Renal cortical epithelial cell (primary cell): ENCODE measurements at places on chromosomes 12 and 14. TPM values are rescaled to one million over a fixed set of nuclear protein-coding genes. Genes with fewer than 3 reads are reported as not detected.

POTEM gene
- not detected in 2 replicates for total RNA-seq

DIO3 gene
- not detected in 2 replicates for total RNA-seq

DNA sequence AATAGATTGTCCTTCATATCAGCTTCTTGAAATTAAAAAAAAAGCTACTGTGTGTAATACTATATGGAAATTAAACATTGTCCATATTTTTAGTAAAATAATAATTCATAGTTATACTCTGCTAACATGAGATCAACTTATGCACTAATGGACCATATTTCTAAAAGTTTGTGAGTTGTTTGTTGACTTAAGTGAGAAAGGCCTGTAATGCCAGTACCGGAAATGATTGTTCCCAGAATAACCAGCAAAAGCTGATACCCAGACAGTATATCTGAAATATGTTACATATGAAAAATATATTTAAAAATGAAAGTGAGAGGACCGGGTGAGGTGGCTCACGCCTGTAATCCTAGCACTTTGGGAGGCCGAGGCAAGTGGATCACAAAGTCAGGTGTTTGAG, 35.9 kb downstream of the WNK1 start:
- no peak for DNase-seq

DNA sequence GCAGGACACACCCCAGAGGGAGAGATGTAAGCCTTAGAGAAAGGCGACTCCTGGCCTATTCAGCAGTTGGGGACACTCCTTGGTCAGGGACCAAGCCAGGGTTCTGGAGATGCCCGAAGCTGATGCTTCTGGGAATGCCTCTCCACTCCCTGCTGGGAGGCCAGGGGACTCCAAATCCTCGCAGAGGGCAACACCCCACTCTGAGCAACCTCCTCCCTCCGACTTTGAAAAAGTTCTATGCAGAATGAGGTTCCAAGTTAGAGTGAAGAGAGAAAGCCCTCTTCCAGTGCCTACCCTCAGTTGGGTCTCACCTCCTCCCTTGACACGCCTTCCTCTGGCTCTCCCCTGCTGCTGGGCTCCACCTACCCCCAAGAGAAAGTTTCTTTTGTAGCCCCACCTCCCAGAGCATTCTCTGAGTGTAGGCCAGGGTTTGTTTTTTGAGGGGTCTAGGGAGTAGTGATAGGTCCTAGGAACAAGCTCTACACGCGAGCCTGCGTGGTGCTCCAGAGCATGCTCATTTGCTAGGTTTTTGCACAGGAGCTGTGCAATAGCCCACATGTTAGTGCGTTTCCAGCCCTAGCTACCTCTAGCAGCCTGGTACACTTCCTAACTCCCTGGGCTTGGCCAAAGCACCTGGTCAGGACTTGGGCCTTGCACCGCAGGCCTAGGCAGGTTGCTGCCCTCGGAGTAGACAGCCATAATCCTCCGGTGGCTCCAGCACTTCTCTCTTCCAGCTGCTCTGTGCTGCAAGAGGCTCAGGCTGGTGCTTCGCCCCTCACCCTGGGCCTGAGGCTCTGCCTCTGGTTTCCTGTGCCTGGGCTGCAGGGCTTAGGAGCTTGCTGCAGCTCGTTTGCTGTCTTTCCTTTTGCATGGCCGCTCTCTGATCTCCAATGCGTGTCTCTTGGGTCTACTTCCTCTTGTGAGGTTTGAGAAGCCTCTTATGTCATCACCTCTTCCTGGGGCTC, 590 bp upstream of the CEBPE start:
- no peak for DNase-seq

COX8C gene
- 0.60 TPM in 1 of 2 replicates, not detected in the other for total RNA-seq

DNA sequence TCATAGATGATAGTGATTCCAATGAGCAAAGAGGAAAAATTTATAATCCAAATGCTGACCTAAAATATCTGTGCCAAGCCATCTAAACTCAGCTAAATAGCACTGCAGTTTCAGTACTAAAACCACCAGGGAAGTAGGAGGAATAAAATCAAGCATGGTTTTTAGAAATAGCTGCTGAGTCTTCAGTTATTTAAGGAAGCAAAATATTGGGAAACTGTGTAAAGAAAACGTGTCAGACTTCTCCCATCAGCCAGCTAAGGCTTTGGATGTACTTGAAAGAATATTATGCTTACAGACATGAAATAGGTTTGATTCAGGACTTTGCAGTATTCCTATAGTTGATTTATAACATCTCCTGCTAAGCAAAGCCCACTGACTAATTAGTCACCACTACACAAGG, 24.7 kb downstream of the CLEC2D start:
- DNase-seq: no peak

SIRT4 gene
- total RNA-seq: 1.0 and 2.4 TPM in 2 replicates

- DNase-seq: no peak
Measured at GRCh38 chr12:49440035-49440434, 72.8 kb downstream of the SPATS2 start.

IQSEC3 gene
- 0.10 TPM in 1 of 2 replicates, not detected in the other for total RNA-seq

NTF3 gene
- 3.3 and 3.6 TPM in 2 replicates for total RNA-seq

PLA2G1B gene
- not detected in 2 replicates for total RNA-seq

PCK2 gene
- total RNA-seq: 18.5 and 28.0 TPM in 2 replicates

DNA sequence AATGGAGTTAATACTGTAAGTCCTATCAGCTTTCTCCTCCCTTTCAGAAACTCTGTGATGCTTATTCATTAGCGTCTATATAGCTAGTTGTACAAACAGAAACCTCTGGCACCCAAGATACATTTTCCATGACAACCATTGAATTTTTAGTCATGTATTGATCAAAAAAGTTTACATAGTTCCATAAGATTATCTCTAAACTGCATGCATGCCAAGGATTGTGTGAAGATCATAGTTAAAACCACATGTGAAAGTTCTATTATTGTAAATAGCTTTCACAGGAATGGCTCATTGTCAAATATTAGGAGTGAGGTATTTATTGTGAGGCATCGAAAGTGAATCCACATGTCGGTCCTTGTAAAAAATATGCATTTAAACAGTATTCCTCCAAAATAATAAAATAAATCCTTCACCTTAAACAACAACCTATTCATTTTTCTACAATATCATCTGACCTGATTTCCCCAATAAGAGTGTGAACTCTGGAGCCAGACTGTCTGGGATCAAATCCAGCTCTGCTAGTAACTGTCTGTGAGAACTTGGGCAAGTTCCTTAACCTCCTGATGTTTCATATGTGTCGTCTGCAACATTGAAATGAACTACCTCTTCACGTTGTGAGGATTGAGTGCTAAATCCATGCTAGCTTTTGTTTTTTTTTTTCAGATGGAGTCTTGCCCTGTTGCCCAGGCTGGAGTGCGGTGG, 10.6 kb upstream of the CDKL1 start:
- DNase-seq: no peak

MMP17 gene
- 0.52 and 1.6 TPM in 2 replicates for total RNA-seq

GRCh38 chr14:40464531-40464930, 1032.3 kb upstream of the FBXO33 start:
- no peak for DNase-seq

DNA sequence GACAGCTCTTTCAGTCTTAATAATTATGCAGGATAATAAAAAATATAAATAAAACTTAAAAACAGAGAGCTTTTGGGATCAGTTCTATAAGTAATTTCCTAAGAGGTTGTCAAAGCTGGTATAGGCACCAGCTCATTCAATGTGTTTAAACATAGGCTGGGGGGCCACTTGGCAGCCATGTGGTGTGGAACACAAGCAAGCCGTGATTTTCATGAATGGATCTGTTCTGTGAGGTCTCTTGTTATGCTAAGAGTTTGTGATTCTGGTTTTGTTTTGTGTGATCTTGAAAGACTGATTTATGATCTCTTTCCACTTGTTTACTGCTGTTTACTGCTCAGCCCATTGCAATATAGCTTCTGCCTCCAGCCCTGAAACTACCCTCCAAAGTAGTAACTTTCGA, 240.9 kb downstream of the FBXL14 start:
- no peak for DNase-seq

DNA sequence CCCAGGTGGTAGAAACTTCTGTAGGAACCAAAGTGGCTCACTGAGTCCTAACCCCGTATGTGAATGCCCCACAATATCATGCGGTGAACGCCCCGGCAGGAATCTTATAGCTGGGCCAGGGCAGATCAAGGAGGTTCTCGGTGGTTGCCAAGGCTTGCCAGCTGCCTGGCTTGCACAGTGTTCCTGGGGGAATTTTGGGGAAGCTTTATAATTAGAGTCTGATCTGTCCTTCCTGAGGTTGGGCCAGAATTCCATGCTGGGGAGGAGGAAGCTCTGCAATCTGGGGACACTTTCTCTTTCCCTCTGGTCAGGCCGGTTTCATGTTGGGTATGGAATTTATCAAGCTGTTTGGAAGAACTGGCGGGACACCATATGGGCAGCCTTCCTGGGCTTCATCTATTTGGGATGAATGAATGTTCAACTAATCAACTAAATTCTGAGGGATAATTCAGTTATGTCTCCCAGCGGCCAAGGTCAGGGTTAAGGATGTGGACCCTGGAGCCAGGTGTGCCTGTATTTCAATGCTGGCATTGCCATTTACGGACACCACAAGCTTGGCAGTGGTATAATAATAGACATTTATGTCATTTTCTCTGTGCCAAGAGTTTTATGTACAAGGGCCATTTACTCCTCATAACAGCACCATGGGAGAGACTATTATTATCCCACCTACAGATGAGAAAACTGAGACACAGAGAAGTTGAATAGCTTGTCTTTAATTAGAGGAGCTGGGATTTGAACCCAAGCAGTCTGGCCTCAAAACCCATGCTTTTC, 54.3 kb downstream of the SVOP start:
- no peak for DNase-seq

MAP1LC3B2 gene
- total RNA-seq: 0.35 and 1.6 TPM in 2 replicates

- DNase-seq: no peak
Measured at GRCh38 chr12:49969651-49970429, 2.9 kb upstream of the AQP6 start.
